Right renal cortex interstitium (tissue), 3 donors: ENCODE measurements at places on chromosomes 3 and 15. TPM values are rescaled to one million over a fixed set of nuclear protein-coding genes. Genes with fewer than 3 reads are reported as not detected.

DNA sequence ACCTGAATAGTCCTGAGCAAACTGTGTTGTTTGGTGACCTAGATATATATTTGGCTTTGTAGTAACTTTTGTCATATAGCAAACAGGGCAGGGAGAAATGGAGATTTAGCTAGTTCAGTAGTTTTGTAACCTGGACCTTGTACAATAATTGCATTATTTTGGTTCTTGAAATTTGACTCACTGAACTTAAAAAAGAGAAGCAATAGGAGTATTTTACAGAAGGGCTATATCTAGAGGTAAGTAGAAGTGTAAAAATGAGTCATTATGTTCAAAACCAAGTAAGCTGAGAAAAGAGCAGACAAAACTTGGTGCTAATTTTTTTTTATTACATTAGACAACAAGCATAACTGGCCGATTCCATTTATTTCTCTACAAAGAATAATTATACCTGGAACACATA is 505.4 kb downstream of the ZIC1 start:
- DNase-seq = no peak

The RCN2 gene
- 216 TPM for polyA plus RNA-seq

The PRR20G gene
- polyA plus RNA-seq = not detected

DNA sequence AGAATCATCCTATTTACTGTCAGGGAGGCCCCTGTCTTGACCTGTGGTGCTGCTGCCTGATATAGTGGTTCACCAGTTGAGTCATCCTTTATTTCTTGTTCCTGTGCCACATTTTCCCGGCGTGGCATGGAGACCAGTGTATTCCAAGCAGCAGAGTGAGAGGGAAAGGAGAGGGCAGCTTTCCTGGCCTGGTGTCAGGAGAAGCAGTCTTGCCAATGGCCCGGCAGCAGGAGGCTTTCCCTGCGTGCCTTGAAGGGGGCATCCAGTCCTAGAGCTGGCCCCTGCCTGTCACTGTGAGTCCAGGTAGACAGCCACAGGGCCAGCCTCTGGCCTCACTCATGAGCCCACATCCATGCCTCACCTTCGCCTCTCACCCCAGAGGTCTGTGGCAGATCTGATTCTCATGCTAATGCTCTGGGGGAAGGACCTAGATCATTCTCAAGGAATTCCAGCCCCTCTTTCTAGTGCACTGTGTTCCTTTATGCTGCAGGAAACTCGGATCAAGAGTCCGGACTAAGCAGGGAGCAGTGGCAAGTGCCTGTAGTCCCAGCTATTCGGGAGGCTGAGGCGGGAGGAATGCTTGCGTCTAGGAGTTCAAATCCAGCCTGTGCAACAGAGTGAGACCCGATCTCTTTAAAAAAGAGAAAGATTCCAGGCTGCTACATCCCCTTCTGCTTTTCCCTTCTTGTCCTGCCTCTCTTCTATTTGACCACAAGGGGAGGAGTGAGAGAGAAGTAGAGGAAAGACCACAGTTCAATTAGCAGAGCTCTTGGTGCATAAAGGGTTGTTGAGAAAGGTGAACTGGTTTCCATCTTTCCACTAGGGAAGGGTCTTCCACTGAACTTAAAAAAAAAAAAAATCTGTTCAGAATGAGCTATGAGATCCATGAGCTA is 66.8 kb upstream of the HACD2 start:
- no peak for DNase-seq

- no peak for DNase-seq
Observed at GRCh38 chr3:124034016-124034843, 42.3 kb upstream of the ROPN1 start.

The MOBP gene
- polyA plus RNA-seq = 0.08 TPM

DNA sequence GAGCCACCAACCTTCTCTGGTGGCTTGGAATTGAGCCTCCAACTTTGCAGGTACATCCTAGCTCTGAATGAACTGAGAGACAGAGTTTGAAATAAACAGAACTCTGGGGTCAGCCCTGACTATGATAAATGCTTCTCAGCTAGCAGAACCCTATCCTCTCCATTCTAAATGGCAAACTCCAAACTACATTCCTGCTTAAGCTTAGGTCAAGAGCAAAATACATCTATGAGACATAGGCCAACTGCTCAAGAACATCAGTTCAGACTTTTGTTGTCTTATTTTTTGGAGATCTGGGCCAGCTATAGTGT is 1.5 kb upstream of the SH3BP5 start:
- no peak for DNase-seq

DNA sequence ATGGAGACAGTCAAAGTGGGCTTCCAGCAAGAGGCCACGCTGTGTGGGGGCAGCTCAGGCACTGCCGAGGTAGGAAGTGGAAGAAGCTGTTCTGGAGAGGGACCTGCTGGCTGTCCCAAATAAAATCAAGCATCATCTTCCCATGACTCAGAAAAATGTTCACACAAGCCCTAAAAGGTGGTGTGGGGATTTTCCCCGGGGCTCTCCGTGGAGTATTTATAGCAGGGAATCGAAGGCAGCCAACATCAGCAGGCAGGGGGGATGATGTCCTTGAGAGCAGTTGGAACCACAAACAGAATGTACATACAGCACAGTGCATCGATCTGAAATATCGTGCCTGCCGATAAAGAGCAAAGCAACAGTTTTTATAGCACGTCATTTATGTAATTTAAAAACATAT is 27.6 kb downstream of the PRR23E start:
- DNase-seq = no peak

DNA sequence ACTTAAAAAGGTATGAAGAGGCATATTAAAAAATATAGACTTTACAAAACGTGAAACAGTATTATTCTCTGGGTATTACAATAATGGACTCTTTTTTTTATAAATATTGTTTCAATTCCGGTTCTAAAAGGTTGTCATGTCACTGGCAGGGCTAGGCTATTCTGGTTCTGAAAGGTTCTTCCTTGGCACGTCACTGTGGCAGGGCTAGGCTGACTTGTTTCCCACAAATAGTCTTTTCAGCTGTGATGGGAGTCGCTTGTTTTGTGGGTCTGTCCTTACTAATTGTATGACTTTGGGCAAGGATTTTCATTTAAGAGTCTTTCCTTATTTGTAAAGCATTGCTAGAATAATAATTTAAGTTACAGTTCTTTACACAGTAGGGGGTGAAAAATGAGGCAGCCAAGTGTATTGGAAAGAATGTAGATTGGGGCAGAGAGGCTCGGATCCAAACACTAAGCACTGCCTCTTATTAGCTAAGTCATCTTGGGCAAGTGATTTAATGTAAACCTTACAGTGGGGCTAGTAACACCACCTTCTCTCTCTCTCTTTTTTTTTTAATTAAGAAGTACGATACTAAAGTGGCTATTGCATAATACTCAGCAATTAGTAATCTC is 12.4 kb upstream of the MELTF start:
- DNase-seq = no peak

GRCh38 chr3:194475978-194476377 is 10.8 kb downstream of the ATP13A3 start:
- DNase-seq = no peak

- DNase-seq = no peak
Observed at GRCh38 chr3:55405436-55405835, 81.7 kb downstream of the WNT5A start.
